ENCODE measurements at places on chromosomes 1 and 21.

DNA sequence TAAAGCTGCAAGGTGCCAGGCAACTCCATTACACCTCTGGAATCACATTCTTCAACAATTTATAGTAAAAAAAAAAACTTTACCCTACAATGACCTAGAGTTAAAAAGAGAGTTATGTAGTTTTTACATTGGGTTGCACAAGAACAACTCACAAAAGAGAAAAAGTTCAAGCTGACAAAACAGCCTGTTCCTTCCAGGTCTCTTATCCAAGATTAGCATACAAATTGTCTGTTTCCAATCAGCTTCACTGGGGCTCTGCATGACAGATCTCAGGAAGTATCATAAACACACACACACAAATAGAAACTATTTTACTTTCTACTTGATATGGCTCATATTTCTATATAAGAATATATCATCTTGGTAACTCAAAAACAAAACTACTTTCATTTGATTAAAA, 154.6 kb downstream of the PCNX2 start:
- H3K36me3 ChIP-seq = no peaks in the 10 kb centered on the region
- DNase-seq = no peak
- H3K27ac ChIP-seq = no peak overlapping the region
- H3K4me1 ChIP-seq = peaks cover 1% of the 10 kb centered on the region

- H3K4me3 ChIP-seq = no peak overlapping the region
- H3K36me3 ChIP-seq = no peaks in the 10 kb centered on the region
- no peaks in the 10 kb centered on the region for H3K4me1 ChIP-seq
- H3K27ac ChIP-seq = no peak overlapping the region
- no peak for DNase-seq
Observed at GRCh38 chr1:33050221-33051076, 13.8 kb upstream of the AK2 start.

- DNase-seq = no peak
- H3K4me3 ChIP-seq = no peak overlapping the region
- no peak overlapping the region for H3K27ac ChIP-seq
- H3K36me3 ChIP-seq = no peaks in the 10 kb centered on the region
Observed at GRCh38 chr1:167856711-167857418, 57.1 kb downstream of the ADCY10 start.

- H3K27ac ChIP-seq = no peak overlapping the region
- no peak overlapping the region for H3K4me3 ChIP-seq
- DNase-seq = no peak
- no peaks in the 10 kb centered on the region for H3K27me3 ChIP-seq
Observed at GRCh38 chr1:84972377-84972987, 24.4 kb downstream of the MCOLN2 start.

DNA sequence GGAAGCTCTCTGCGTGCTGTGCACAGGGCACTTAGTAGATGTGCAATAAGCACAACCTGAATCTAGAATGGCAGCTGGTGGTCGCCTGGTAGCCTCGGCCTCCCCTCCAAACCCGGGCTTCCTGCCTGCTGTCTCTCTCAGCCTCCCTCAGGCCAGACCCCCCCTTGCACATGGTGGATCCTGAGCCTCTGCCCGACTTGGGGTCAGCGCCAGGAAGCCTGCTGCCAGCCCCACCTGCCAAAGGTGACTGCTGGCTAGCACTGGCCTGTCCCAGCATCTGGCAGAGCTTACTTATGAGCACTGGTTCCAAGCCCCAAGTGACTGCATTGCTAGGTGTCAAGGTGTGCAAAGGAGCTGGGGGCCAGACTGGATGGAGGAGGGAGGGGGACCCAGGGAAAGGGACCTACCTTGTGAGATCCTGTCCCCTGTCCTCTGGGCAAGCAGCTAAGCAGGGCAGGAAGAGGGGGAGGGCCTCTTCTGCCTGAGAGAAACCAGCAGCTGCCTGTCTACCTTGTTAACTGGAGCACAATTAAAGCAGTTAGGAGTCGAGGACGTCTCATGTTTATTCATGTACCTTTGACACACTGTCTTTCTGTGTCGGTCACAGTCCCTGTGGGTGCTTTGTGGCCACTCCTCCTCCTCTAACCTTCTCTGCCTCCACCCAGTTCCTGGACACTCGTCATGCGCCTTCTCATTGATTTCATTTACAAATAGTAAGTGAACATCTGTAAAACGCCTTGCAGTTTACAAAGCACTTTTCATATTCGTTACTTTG, 100.9 kb downstream of the DDX20 start:
- no peaks in the 10 kb centered on the region for H3K27me3 ChIP-seq
- no peak for DNase-seq
- no peaks in the 10 kb centered on the region for H3K36me3 ChIP-seq
- H3K27ac ChIP-seq = no peak overlapping the region

DNA sequence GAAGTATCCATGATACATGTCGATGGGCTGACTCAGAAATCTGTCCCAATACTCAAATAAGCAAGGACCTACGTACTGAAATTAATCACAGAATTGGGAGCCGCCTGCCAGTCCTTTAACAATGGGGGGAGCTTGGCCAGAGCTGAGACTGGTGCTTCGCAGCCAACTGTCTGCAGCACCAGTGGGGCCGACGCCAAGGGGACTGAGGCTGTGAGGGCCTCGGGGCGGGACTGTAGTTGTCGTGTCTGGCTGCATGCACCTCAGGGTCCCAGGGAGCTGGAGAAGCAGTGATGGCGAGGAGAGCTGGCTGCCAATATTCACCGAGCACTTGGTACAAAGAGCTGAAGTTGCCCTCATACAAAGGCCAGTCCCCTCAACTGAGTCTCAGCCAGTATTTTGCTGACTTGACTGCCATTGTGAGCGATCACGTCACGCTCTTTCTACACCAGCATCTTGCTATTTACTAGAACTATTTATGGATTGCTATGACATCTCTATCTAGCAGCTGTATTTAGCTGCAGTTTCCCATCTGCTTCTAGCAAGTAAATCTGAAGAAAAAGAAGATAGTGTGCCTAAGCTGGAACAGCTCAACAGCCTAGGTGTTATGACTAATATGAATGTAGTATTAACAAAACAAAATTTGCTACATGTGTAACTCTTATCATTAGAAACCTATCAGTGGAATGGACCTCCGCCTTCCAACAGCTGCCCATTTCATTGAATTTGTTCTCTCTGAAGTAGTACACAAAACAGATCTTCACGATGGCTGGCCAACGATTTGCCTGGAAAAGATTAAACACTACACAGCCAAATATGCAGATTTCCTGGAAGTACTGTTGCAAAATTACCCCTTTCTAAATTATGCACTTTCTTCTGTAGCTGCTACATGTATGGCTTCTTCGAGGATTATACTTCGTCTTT, 29.1 kb downstream of the EVI5 start:
- H3K4me3 ChIP-seq = no peak overlapping the region
- DNase-seq = peak; percentile 56
- H3K4me1 ChIP-seq = peaks cover 10% of the 10 kb centered on the region
- H3K27me3 ChIP-seq = no peaks in the 10 kb centered on the region
- no peaks in the 10 kb centered on the region for H3K36me3 ChIP-seq
- peak overlapping the region; percentile 49 for H3K27ac ChIP-seq

DNA sequence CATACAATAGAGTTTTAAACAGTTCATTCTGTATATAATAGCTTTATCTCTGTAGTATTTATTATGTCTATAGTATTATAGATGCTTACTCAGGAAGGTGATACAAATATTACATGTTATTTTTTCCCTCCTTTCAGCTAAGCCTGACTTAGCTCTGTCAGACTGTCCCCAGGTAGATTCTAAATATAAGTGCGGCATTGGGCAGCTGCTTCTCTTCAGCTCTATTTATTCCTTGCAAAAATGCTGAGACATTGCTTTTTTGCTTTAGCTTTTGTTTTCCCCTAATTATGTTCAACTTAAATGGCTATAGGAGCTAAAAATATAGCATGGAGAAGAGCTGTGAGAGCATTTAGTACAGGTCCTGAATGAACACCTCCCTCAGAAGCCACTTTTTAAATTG, 203.2 kb upstream of the BEND5 start:
- no peak for DNase-seq
- no peak overlapping the region for H3K27ac ChIP-seq
- no peak overlapping the region for H3K4me3 ChIP-seq
- no peaks in the 10 kb centered on the region for H3K36me3 ChIP-seq
- no peaks in the 10 kb centered on the region for H3K4me1 ChIP-seq

GRCh38 chr1:6784560-6785317, 515 bp upstream of the CAMTA1 start:
- H3K4me3 ChIP-seq = peak overlapping the region; percentile 77
- peak overlapping the region; percentile 99 for H3K27ac ChIP-seq
- DNase-seq = peak; percentile 99
- H3K36me3 ChIP-seq = no peaks in the 10 kb centered on the region

DNA sequence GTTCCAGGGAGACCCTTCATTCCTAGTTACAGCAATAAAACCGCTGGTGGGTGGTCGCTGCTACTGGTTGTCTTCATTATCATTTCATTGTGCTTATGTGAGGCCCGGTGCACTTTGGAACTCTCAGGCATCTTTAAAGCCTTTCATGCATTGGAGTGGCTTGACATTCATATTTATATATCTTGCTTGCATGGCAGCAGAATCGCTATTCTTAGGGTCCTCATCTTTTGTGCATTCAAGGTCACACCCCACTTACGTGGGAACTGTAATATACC, 110.1 kb downstream of the ZBTB18 start:
- H3K27me3 ChIP-seq = no peaks in the 10 kb centered on the region
- no peaks in the 10 kb centered on the region for H3K4me1 ChIP-seq
- no peak overlapping the region for H3K4me3 ChIP-seq
- no peak for DNase-seq
- no peak overlapping the region for H3K27ac ChIP-seq

GRCh38 chr1:217542837-217543236, 88.1 kb downstream of the GPATCH2 start:
- H3K27me3 ChIP-seq = no peaks in the 10 kb centered on the region
- H3K36me3 ChIP-seq = no peaks in the 10 kb centered on the region
- no peak overlapping the region for H3K4me3 ChIP-seq
- DNase-seq = no peak
- H3K27ac ChIP-seq = no peak overlapping the region

DNA sequence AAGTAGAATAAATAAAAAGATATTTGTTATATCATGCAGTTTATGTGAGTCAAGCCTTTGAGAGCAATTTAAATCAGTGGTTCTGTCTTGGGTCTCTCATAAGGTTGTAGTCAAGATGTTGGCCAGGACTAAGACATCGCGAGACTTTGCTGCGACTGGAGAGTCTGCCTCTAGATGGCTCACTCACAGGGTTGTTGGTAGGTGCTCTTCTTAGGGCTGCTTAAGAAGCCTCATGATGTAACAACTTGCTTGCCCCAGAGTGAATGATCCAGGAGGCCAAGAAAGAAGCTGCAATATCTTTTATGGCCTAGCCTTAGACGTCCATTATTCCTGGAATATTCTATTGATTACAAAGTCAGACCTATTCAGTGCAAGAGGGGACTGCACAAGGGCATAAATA, 73.1 kb upstream of the CACHD1 start:
- H3K4me1 ChIP-seq = no peaks in the 10 kb centered on the region
- H3K4me3 ChIP-seq = no peak overlapping the region
- DNase-seq = no peak
- no peaks in the 10 kb centered on the region for H3K36me3 ChIP-seq
- no peak overlapping the region for H3K27ac ChIP-seq
- no peaks in the 10 kb centered on the region for H3K27me3 ChIP-seq

DNA sequence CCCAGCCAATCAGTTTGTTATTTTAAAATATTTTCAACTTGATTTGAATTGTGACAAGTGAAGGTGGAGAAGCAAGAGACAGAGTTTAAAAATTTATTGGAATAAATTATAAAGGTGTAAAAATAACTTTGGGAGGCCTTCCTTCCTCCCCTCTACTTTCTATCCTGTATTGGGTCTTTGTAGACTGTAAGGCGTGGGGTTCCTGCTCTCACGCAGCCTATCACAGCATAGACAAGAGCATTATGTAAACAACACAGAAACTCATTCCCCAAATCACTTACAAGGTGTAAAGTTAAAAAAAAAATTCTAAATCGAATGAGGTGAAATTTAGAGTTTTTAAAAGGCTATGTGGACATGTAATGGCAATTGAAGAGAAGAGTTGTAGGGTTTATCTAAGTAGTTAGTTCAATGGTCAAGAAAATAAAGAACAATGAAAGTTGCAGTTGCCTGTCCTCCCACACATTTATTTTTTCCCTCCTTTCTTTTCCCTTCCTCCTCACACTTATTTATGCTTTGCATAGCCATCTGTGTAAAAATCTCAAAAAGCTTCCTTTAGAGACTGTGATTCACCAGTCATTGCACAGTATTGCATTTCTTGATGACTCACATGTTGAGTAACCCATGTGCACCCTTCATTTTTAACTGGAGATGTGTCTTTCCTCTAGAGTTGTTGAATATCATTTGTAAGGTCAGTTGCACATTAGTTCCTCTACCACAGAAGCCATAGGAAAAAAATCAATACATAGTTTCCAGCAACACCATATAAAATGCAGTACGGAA, 242.2 kb downstream of the PTPRC start:
- no peaks in the 10 kb centered on the region for H3K27me3 ChIP-seq
- DNase-seq = no peak
- no peaks in the 10 kb centered on the region for H3K4me1 ChIP-seq
- H3K36me3 ChIP-seq = no peaks in the 10 kb centered on the region
- H3K4me3 ChIP-seq = no peak overlapping the region
- H3K27ac ChIP-seq = no peak overlapping the region

GRCh38 chr1:185157599-185158412, 839 bp downstream of the SWT1 start:
- no peaks in the 10 kb centered on the region for H3K36me3 ChIP-seq
- peak overlapping the region; percentile 87 for H3K4me3 ChIP-seq
- peak overlapping the region; percentile 100 for H3K27ac ChIP-seq
- H3K4me1 ChIP-seq = peaks cover 2% of the 10 kb centered on the region
- DNase-seq = no peak

- H3K4me1 ChIP-seq = peaks cover 36% of the 10 kb centered on the region
- DNase-seq = no peak
- no peak overlapping the region for H3K27ac ChIP-seq
- no peaks in the 10 kb centered on the region for H3K36me3 ChIP-seq
- H3K4me3 ChIP-seq = no peak overlapping the region
Observed at GRCh38 chr1:12544992-12545391, 73.0 kb downstream of the DHRS3 start.

- no peaks in the 10 kb centered on the region for H3K36me3 ChIP-seq
- H3K4me1 ChIP-seq = no peaks in the 10 kb centered on the region
- no peaks in the 10 kb centered on the region for H3K27me3 ChIP-seq
- DNase-seq = no peak
- no peak overlapping the region for H3K27ac ChIP-seq
Observed at GRCh38 chr1:54671985-54672608, 30.5 kb downstream of the MROH7 start.

Measured in ovary (tissue), 10 donors.